Right renal pelvis (tissue), 4 donors: ENCODE measurements at places on chromosomes 1 and 21. TPM values are rescaled to one million over a fixed set of nuclear protein-coding genes. Genes with fewer than 3 reads are reported as not detected.

Gene ARHGEF16
- 17.6 TPM for polyA plus RNA-seq

GRCh38 chr1:76840278-76840677 lies 27.0 kb upstream of the ST6GALNAC5 start:
- DNase-seq, result no peak

GRCh38 chr1:27598902-27599528 lies 4.9 kb downstream of the AHDC1 start:
- no peak for DNase-seq

DNA sequence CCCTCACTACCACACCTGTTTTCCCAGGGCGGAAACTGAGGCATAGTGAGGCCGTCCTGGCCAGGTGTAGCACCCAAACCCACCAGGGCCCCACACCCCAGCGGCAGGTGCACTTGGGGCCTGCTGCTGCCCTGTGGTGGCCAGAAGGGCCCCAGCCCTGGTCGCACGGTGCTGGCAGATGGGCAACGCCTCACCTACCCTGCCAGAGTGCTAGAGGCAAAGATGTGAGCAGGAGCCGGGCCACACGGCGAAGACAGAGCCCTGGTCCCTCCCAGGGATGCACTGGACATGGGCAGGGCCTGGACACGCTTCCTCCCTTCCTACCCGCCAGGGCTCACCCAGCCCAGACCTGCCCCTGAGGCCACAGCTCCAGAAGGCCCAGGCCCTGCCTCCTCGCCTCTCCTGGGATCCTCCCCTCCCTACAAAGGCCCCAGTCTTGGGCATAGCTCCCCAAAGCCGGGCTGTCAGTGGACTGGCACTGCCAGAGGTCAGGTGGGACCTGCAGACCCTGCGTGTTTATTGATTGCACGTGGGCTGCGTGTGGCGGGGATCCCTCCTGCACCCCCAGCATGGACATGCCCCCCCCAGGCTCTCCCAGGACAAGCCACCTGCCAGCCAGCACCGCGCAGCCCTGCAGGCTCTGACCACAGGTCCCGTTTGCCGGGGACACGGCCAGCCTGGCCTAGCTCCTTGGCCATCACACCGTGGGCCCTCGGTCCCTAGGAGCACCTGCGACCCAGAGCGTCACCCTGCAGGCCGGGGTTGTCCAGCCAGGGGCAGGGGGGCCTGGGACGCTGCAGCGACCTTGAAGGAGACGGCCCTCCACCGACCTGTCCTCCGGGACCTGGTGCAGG lies 44.1 kb downstream of the MEGF6 start:
- DNase-seq, result no peak

- DNase-seq, result no peak
Measured at GRCh38 chr1:26697431-26697977, 1.7 kb downstream of the ARID1A start.

Gene ERMAP
- 19.9 TPM for polyA plus RNA-seq
